ENCODE measurements at places on chromosomes 6 and 20.
A peak's percentile ranks its signal among the peaks of the same experiment; 100 is the strongest.

GRCh38 chr6:14094721-14095120, 22.9 kb upstream of the CD83 start:
- no peak for DNase-seq

- no peak for DNase-seq
These were observed 262.2 kb upstream of the FLRT3 start for GRCh38 chr20:14599613-14600012.

GRCh38 chr6:159836718-159837490, 36.8 kb downstream of the PNLDC1 start:
- no peak for DNase-seq

DNA sequence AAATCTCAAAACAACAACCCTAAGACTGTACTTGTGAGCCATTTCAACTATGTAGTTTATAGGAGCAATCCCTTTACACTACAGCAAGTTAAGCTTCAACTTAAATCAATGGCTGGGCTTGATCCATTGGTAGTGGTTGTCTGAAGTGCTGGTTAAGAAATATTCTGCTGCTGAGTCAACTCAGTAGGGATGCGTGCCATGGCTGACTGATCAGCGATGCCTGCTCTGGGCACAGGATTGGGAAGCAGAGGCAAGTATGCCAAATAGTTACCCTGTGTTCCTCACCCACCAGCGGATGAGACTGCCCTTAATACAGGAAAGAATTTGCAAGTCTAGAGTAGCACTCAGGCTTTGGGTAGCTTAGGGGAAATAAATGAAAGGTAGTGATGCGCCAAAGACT, 41.5 kb downstream of the GCM1 start:
- peak; percentile 49 for DNase-seq

GRCh38 chr6:111843347-111844147, 29.7 kb downstream of the FYN start:
- no peak for DNase-seq

GRCh38 chr6:81878479-81878878, 126.0 kb upstream of the TENT5A start:
- DNase-seq, result no peak

- DNase-seq, result no peak
These were observed 38.9 kb downstream of the STK35 start for GRCh38 chr20:2140561-2140960.

DNA sequence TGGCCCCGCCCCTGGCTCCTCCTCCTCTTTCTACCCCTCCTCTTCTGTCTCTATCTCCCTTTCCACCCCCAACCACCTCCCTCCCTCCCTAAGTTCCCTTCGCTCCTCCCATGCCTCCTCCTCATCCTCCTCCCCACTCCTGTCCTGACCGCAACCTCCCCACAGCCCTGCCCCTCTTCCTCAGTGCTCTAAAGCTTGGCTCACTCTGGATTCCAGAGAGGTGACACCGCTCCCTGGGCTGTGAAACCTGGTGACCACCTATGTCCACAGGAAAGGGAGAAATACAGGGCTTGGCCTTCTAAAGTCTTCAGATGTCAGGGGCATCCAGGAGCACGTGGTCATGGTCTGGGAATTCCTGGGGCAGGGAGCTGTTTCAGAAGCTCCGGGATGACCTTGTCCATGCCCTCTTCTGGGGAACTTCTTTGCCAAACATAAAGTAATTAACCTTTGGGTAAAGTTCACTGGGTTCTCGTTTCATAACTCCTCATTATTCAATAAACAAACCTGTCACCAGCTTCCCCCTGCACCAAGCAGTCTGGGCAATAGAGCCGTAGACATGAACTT, 345 bp upstream of the CST5 start:
- no peak for DNase-seq

DNA sequence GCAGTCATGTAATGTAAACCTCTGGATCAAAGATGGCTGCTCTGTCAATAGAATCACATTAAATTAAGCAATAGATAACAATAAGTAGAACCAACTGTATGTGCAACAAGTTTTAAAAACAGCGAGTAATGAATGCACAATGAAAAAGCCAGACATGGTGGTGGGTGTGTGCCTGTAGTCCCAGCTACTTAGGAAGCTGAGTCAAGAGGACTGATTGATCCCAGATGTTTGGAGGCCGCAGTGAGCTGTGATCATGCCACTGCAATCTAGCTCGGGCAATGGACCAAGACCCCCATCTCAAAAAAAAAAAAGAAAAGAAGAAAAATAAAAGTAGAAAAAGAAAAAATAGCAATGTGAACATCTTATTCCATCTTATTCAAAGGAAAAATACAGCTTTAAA, 558.7 kb upstream of the MMS22L start:
- DNase-seq, result no peak

GRCh38 chr6:111779660-111780059, 93.6 kb downstream of the FYN start:
- no peak for DNase-seq

GRCh38 chr6:11688425-11688709, 90.2 kb downstream of the ADTRP start:
- DNase-seq, result no peak

DNA sequence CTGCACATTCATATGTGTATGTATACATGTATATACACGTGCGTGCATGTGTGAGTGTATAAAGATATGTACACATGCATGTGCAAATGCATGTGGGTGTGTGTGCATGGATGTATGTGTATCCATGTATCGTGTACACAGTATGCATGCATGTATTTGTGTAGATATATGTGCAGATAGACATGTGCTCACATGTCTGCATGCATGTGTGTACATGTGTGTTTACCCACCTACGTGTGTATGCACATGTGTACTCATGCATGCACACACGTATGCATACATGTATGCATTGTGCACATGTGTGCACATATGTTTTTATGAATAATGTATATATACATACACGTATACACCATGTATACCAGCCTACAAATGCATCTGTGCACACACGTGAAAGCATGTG, 80.3 kb upstream of the ZNF322 start:
- DNase-seq, result no peak

GRCh38 chr6:115891750-115892149, 168.9 kb downstream of the FRK start:
- no peak for DNase-seq

DNA sequence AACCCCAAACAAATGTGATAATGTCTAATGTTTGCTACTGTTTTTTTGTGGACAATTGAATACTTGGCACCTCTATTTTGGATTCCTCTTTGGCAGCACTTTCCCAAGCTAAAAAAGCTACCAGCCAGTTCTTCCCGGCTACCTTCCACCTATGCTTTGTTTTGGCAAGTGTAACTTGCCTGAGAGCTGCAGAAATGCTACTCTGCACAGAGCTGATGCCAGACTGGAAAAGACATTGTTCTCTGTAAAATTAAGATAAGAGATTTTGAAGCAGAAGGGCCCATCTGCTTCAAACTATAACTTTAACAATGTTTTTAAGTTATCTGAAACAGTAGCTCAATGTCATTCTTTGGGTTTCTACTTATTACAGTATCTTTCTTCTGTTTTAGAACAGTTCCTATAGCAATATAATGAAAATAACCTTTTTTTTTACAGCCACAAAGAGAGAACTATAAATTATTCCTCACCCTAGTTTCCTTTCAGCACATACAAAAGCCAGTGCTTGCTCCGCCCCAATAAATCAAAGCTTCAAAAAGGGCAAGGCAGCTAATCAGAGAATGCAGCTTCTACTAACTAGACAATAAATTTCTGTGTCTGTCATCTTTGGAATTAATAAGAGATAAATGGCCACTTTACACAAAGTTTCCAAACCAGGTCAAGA, 183.1 kb downstream of the UBE3D start:
- DNase-seq, result no peak

GRCh38 chr6:159642481-159642880, 50.6 kb downstream of the SOD2 start:
- DNase-seq, result no peak

GRCh38 chr6:38149531-38149930, 330.0 kb downstream of the ZFAND3 start:
- DNase-seq, result no peak

- DNase-seq, result no peak
These were observed 559 bp downstream of the SCRT2 start for GRCh38 chr20:675033-675452.

GRCh38 chr20:63772781-63773518, 33.4 kb downstream of the SLC2A4RG start:
- DNase-seq, result no peak

DNA sequence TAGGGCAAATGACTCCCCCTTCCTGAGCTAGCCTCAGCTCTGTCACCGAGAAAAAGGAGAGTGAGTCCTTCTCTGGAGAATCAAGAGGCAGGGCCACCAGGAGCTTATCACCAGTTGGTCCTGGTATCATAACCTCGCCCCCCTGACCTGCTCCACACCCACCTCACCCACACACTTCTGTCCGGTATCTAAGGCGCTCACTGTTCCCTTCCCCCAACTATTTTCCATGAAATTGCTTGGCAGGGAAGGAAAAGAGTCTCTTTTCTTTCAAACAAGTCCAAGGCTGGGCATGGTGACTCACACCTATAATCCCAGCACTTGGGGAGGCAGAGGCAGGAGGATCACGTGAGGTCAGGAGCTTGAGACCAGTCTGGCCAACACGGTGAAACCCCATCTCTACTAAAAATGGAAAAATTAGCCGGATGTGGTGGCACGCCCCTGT, 77.6 kb downstream of the ZMYND8 start:
- DNase-seq, result no peak

GRCh38 chr6:11621119-11621518, 83.6 kb downstream of the TMEM170B start:
- no peak for DNase-seq

GRCh38 chr20:43972692-43973091, 58.0 kb downstream of the TOX2 start:
- no peak for DNase-seq

DNA sequence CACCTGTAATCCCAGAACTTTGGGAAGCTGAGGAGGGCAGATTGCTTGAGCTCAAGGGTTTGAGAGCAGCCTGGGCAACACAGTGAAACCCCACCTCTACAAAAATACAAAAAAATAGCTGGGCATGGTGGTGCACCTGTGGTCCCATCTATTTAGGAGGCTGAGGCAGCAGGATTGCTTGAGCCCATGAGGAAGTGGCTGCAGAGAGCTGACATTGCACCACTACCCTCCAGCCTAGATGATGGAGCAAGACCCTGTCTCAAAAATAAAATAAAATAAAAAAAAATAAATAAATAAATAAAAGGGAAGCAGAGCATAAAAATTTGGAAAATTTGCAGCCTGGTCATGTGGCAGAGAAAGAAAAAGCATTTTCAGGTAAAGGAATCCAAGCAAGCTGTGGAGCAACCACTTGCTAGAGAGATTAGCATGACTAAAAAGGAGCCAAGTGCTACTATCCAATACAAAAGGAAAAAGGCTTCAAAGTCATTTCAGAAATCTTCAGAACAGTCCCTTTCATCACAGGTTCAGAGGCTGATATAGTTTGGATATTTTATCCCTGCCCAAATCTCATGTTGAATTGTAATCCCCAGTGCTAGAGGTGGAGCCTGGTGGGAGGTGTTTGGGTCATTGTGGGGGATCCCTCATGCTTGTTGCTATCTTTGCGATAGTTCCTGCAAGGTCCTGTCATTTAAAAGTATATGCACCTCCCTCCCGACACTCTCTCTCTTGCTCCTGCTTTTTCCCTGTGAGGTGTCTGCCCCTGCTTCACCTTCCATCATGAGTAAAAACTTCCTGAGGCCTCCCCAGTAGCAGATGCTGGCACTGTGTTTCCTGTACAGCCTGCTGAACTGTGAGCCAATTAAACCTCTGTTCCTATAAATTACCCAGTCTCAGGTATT, 11.2 kb upstream of the TTK start:
- no peak for DNase-seq

DNA sequence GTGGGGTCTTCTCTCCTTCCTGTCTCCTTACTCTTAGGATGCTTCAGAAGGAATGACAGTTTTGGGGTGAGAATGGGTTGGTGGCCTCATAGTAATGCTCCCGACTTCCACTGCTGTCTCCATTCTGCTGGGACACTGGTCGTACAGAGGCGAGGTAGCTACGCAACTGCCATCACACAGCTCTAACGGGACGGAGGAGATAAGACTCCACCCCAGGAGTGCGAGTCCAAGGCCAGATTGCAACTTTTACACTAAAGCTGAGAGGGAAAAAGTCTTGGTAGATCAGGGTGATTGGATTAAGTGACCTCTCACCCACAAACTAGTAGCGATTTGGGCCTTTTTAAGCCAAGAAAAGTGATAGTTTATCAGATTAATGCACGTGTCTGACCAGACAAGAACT, 1.8 kb upstream of the PRR18 start:
- no peak for DNase-seq

DNA sequence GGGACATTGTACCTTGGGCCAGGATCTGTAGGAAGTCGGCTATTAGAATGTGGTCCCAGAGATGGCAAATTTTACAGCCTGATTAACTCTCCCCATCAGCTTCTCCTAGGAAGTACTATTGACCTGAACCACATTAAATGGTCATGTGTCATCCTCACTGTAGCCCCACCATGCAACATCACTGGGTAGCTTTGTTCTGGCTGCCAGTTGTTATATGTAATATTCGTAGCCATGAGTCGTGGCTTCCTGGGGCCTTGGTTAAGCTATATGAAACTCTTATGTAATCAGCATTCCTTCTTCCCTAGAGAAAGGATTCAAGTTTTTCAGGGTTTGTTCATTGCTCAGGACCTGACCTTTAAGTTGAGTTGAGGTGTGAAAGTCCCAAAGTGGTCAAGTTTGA, 125.7 kb downstream of the ANKS1A start:
- DNase-seq, result no peak

GRCh38 chr20:4848041-4848440, 126.3 kb downstream of the PRND start:
- no peak for DNase-seq

- no peak for DNase-seq
These were observed 81.5 kb downstream of the CDH4 start for GRCh38 chr20:61333484-61334108.

DNA sequence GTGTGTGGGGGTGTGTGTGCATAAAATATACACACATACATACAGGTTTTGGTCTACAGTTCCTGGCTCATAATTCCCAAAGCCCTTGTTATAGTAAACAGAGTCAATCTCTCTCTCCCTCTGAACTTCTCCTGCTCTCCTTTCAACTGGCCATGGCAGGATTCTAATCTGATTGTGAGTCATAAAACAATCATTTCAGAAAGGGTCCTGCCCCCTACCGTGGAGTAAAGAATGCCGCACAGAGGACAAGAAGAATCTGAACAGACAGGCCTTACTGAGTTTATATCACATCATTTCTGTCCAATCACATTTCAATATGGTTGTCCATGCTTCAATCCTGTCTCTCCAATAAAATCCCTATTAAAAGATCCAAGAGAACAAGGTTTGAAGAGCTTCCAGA, 416.9 kb downstream of the FRK start:
- DNase-seq, result peak; percentile 31

- DNase-seq, result no peak
These were observed 42.9 kb downstream of the RIOK1 start for GRCh38 chr6:7432391-7433120.
